ENCODE measurements at places on chromosomes 12 and 14.

GRCh38 chr12:60100160-60100559, 504.3 kb downstream of the SLC16A7 start:
- no peak for DNase-seq

GRCh38 chr12:132237772-132238487, 91.5 kb downstream of the GALNT9 start:
- no peak for DNase-seq

DNA sequence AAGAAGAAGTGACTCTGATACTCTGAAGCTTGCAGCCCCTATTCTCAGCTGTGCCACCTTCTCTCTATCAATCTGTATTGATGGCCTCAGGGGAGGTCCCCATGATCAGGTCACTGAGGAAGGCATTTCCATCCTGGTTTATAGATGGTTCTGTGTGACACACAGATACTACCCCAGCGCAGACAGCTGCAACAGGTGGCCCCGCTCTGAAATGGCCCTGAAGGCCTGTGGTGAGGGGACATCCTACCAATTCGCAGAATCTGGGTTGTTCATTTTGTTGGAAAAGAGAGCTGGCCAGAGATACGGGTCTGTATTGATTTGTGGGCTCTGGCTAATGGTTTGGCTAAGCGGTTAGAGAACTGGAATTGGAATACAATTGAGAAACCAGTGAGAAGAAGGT, 21.7 kb downstream of the DLK1 start:
- DNase-seq = no peak

- DNase-seq = no peak
These were observed 37.3 kb upstream of the DIP2B start for GRCh38 chr12:50467439-50467838.

- DNase-seq = no peak
These were observed 94.5 kb downstream of the CALM1 start for GRCh38 chr14:90491221-90491885.

DNA sequence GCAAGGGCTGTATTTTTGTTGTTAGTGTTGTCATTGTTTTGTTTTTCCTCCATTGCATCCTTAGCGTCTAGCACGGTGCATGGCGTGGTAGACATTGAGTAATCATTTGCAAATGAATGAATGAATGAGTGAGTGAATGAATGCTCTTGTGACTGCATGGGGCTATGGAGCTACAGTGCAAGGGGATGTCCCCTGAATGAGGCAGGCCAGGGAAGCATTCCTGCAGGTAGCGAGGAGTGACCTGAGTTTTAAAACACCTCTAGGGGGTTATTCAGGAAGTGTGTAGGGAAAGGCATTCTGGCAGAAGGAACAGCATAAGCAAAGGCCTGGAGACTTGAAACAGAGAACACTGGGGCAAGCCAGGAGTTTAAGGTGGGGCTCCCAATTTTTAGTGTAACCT, 16.9 kb downstream of the MYL2 start:
- no peak for DNase-seq

DNA sequence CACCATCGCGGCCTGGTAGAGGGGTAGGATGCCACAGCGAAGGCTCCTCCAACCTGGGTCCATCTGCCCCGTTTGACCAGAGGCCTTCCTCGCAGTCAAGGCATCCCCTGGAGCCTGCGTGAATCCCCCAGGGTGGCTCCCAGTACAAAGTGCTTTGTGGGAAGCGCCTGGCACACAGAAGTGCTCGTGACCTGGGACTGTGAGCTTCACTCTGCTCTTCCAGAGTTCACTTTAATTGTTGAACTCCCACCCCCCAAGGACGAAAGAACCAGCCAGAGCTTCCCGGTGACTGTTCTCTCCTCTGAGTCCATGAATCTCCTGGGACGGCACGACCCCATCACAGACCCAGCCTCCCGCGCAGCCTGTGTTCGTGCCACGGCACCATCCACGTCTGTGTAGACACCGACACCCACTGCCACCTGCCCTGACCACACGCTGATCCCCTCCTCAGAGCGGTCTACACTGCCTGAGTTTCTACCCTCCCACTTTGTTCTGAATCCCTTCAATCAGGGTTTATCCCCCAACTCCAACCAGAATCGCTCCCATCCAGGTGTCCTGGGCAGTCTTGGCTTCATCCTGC, 15.9 kb downstream of the P2RX2 start:
- no peak for DNase-seq

DNA sequence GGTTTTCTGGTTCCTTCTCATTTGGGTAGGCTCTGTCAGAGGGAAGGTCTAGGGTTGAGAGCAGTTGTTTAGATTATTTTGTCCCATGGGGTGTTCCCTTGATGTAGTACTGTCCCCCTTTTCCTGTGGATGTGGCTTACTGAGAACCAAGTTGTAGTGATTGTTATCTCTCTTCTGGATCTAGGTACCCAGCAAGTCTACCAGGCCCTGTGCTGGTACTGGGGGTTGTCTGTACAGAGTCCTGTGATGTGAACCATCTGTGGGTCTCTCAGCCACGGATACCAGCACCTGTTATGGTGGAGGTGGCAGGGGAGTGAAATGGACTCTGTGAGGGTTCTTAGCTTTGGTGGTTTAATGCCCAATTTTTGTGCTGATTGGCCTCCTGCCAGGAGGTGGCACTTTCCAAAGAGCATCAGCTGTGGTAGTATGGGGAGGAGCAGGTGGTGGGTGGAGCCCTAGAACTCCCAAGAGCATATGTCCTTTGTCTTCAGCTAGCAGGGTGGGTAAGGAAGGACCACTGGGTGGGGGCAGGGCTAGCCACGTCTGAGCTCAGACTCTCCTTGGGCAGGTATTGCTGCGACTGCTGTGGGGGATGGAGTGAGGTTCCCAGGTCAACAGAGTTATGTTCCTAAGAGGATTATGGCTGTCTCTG, 179.3 kb upstream of the BTG1 start:
- DNase-seq = no peak

DNA sequence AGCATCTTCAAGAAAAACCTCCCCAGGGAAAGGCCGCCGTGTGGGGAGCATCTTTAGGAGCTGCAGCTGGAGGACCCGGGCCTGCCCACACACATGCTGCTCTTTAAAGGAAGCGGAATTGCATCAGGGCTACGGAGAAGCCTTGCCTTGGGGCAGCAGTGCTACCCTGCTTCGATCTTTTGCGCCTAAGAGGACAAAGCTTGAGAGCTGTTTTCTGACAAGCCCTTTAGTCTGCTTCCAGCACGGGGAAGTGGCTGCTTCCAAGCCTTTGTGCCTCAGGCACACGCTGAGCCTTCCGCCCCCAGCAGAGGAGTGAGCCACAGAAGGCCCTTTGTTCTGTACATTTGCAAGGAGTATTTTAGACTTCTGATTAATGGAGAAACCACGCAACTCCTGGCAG, 31.5 kb downstream of the COA8 start:
- DNase-seq = no peak

DNA sequence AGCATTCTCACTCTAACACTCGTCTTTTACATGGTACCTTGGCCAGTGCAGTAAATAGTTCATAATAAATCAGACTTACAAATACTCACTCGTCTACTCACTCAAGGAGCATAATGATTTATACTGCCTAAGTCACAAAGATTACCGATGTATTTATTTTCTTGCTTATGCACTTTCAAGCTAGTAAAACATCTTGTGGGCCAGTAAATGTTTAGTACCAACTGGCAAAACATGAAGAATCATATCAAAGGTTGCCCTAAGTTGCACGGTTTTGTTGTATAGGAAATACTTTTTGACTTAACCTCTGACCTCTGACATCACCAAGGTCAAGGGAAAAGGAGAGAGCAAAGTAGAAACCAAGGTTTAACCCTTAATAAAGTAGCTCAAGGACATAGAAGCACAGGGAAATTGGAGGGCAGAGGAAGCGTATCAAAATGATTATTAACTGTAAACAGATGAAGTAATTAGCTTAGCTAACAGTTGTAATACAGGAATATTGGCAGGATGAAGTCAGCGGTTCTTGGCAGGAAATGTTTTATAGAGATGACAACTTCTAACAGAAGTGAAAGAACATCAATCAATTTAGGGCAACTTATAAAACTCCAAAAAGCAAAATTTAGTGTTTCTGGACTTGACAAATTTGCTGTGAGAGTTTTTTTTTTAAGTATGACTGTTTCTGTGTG, 131.9 kb downstream of the HMGA2 start:
- no peak for DNase-seq

- no peak for DNase-seq
These were observed 1124.1 kb downstream of the VRK1 start for GRCh38 chr14:97921296-97921695.

DNA sequence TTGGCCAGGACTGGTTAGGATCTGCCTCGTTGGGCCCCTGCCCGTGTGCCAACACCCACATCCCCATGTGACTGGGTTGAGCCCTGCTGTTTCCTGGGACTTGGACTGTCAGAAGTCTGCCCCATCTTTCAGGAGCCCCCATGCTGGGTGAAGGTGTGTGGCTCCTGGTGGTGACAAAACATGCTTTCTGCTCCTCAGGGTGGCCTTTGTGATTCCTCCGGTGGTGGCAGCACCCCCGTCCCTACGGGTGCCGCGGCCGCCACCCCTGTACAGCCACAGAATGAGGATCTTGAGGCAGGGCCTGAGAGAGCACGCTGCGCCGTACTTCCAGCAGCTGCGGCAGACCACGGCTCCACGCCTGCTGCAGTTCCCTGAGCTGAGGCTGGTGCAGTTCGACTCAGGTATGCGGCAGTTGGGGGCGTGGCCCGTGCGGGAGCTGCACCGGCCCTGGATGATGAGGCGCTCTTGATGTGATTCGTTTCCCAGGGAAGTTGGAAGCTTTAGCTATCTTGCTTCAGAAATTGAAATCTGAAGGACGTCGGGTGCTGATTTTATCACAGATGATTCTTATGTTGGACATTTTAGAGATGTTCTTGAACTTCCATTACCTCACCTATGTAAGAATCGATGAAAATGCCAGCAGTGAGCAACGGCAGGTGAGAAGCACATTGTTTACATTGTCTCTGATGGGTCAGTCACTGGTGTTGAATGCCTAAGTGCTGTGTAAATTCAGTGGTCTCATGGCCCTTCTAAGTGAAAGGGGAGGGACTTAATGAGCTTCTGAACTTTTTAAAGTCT, 80.0 kb downstream of the EP400 start:
- no peak for DNase-seq

DNA sequence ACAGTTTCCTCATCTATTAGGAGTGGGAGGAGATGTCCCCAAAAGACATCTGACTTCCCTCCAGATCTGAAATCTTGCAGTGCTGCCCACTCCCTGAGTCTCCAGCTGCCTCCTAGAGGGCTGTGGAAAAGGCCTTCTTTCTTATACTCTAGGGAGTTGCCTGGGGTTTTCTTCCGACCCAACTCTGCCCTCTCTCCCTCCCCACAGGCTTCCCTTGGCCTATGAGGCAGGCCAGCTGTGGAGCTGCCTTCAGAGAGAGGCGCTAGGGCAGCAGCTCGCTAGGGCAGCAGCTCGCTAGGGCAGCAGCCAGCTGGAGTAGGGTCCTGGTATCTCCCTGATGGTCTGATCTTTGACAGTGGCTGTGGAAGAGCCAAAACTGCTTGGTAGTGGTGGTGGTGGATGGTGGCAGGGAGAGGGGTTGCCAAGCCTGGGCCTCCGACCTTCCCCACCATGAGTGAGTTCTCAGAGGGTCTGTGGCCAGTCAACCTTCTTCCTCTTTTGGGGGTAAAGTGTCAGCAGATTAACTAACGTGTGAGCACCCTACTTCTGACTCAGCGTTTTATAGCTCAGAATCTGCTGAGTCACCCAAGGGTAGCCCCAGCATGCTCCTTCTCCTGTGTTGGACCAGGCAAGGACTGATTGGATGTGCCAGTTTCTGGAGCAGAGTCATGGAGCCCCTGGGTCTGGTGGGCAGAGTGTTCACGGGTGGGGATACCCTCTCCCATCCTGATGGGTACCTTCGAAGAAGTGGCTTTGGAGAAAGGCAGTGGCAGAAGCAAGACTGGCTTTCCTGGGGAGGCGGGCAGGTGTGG, 2.3 kb downstream of the SLC48A1 start:
- DNase-seq = no peak

- no peak for DNase-seq
These were observed 10.9 kb downstream of the FRS2 start for GRCh38 chr12:69481133-69481532.

DNA sequence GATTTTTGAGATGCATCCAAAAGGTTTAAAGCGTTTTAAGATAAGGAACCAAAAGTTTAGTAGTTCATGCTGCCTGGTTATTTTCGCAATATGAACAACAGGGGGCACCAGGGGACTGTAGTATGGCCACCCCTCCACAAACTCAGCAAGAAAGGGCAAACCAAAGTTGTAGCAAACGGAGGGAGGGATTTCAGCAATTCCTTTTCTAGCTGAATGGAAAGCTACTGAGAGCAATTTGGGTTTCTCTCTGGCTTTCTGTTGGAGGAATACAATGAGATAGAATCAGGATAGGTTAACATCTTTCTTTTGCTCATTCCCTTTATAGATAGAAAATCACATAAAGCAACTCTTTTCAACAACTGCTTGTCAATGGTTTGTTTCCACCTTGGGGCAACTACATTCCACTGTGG, 62.5 kb downstream of the DRAM1 start:
- peak; percentile 69 for DNase-seq

- DNase-seq = no peak
These were observed 9.8 kb downstream of the DAD1 start for GRCh38 chr14:22579236-22579635.

GRCh38 chr14:102211240-102211639, 71.5 kb downstream of the WDR20 start:
- no peak for DNase-seq

DNA sequence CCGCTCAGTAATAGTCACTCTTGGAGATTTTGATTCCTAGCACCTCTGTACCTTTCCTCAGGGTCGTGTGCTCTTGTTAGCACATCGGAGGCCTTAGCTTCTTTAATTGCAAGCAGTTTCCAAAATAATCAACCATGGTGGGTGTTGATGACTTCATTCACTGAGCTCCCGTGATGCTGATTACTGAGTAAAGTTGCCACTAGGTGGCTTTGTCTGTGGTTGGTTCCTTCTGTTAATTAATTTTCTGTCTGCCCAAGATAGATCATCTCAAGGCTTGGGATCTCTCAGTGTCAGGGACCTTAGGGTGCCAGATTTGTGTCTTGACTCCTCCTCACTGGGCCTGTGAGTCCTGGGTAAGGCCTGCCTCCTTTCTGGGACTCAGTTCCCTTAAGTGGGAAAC, 54.3 kb downstream of the PTPN11 start:
- DNase-seq = no peak

DNA sequence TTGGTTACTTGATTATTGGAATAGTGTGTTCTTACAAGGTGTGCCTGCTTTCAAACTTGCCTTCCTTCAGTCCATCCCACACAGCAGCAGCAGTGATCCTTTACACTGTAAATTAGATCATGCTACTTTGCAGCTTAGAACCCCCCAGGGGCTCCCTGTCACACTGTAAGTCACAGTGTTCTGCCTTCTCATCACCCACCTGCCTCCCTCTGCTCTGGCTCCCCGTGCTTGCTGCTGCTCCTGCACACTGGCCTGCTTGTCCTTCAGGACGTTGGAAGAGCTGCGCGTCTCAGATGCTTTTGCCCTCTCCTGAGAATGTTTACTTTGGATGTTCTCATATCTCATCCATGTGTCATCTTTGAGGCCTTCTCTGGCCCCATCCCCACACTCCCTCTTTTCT, 27.3 kb downstream of the ZC3H14 start:
- DNase-seq = no peak

All from NCI-H1105 treated with DMSO at 0.1 percent for 48 hours (cell line).